ENCODE measurements at places on chromosomes 7 and 10.

- no peak for DNase-seq
These were observed 46.6 kb upstream of the PODXL start for GRCh38 chr7:131602994-131603372.

DNA sequence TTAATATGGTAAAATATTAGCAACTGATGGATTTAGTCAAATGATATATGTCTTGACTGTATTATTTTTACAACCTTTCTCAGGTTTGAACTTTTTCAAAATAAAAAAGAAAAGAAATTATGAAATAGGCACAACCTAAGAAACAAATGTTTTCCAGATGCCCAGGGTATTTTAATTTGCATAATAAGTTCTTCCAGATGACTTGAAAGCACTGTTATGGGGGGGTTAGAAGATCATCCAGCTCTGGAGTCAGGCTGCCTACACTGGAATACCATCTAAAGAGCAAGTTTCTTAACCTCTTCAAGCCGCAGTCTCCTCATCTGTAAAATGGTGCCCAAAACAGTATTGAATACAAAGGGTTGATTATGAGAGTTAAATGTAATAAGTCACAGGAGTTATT is 32.1 kb downstream of the CREB3L2 start:
- DNase-seq = no peak

DNA sequence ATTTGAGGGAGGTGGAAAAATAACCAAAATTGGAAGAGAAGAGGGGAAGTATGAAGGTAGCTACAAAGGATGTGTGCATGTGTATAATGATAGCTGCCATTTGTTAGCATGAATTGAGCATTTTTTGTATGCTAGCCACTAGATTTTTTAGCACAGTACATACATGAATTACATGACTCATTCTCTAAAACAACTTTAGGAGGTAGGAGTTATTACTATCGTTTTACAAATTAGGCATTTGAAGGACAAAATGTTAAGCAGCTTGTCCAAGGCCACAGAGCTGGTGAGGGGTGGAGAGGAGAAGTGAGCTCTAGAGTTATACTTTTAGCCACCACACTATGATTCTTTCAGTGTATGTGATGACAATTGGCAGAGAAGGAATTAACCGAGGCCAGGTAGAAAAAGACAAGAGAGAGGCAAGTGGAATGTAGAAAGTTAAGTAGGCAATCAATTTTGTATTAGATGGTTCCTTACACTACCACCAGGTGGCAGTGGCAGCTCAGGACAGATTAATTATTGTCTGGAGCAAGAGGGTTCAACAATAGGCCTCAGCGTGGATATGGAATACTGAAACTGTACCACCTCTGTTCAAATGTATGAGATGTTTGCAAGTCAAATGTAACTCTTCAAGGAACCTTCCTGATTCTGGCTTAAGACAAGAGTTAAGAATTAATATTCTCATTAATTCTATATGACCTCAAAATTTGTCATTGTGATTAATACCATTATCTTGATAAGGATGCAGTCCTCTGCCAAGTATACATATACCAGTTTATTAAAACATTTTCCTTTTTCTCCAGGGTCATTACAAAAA is 128.0 kb downstream of the MBL2 start:
- no peak for DNase-seq

GRCh38 chr7:159004411-159004810 is 140.3 kb downstream of the VIPR2 start:
- no peak for DNase-seq

DNA sequence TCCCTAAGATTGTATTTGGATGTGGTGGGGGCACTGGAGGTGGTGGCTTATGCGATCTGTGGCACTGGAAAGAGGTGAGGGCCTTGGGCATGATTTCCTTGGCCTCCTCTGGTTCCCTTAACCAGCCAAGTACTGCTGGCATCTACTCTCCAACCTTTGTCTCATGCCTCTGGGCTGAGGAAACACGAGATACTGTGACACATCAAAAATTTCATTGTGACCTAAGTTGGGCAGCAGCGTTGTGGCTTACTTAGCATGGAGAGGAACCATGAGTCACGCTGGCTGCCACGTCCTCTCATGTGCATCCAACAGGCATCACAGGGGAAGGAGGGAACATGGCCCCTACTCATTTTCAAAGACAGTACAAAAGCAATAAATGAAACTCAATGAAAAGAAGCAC is 29.7 kb upstream of the GSDME start:
- peak; percentile 81 for DNase-seq

DNA sequence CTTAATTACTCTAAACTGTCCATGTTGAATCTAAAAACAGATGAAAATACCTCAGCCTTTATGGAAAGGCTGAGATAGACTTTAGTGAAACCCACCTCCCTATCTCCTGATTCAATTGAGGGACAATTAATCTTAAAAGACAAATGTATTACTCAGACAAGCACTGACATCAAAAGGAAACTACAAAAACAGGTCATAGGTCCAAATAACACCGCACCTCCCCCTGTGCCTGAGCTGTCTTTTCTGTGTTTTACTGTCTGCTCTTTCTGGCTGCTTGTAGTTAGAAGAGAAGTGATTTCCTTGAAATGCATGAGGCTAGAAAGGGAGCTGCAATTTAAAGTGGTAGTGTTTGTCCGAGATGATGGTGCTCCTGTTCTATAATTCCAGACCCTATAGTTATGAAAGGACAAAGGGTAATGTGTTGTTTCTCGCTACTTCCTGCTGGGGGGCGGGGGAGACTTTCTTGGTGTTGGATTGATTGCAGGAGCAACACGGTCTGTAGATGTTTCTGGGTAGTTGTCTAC is 16.0 kb downstream of the AKR1C8 start:
- no peak for DNase-seq

GRCh38 chr10:33950206-33950605 is 615.7 kb upstream of the NRP1 start:
- no peak for DNase-seq

Data from astrocyte of the cerebellum (primary cell).